Colonic mucosa (tissue), 4 donors: ENCODE measurements at places on chromosomes 3 and 15. TPM values are rescaled to one million over a fixed set of nuclear protein-coding genes. Genes with fewer than 3 reads are reported as not detected.

GRCh38 chr3:71502066-71502625, 81.4 kb downstream of the FOXP1 start:
- H3K36me3 ChIP-seq, result no peaks in the 10 kb centered on the region
- H3K27ac ChIP-seq, result no peak overlapping the region
- DNase-seq, result no peak
- H3K4me3 ChIP-seq, result no peak overlapping the region
- no peaks in the 10 kb centered on the region for H3K4me1 ChIP-seq

- H3K36me3 ChIP-seq, result no peaks in the 10 kb centered on the region
- H3K4me3 ChIP-seq, result no peak overlapping the region
- H3K27ac ChIP-seq, result no peak overlapping the region
- no peaks in the 10 kb centered on the region for H3K27me3 ChIP-seq
- no peak for DNase-seq
Measured at GRCh38 chr3:23129817-23130216, 73.3 kb upstream of the UBE2E2 start.

Gene GPR62
- total RNA-seq, result not detected

DNA sequence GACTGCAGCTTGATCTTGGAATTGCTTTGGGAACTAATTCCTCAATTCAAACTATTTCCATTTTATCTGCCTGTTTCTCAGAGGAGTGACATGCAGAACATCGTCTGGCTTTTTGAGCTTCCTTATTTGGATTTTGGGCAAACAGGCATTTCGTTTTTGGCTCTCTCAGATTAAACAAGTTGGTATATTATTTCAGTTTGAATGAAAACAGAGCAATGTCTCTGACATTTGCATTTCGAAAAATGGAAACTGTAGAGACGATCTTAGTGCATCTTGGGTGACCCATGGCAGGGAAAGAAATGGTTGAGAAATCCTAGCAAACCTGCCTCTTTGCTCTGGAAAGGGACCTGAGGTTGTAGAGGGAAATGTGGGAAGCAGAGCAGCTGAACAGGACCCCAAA, 33.0 kb upstream of the SNRK start:
- H3K27me3 ChIP-seq, result no peaks in the 10 kb centered on the region
- no peaks in the 10 kb centered on the region for H3K4me1 ChIP-seq
- DNase-seq, result no peak
- no peaks in the 10 kb centered on the region for H3K36me3 ChIP-seq
- H3K4me3 ChIP-seq, result no peak overlapping the region
